T1000 (cell line): ENCODE measurements at places on chromosomes 3 and 15.

- peak; percentile 47 for DNase-seq
Observed at GRCh38 chr3:169846458-169847193, 23.1 kb downstream of the LRRC31 start.

DNA sequence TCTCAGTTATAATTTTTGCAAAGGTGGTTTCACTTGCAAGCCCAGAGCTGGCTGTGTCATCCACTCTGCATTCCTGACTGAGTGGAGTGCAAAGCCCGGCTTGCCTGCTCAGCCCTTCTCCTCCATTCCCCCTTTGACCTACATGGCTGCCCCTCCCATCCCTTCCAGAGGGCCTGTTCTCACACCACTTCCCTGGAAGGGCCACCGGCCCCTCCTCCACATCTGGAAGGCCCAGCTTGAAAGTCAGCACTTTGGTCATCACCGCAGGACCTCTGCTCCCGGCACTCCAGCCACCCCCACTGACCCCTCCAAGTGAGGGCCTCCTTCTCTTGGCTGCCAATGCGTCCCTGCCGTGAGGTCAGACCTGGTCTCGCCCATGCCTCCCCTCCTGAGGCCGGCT lies 74.1 kb upstream of the RNF7 start:
- DNase-seq, result no peak

DNA sequence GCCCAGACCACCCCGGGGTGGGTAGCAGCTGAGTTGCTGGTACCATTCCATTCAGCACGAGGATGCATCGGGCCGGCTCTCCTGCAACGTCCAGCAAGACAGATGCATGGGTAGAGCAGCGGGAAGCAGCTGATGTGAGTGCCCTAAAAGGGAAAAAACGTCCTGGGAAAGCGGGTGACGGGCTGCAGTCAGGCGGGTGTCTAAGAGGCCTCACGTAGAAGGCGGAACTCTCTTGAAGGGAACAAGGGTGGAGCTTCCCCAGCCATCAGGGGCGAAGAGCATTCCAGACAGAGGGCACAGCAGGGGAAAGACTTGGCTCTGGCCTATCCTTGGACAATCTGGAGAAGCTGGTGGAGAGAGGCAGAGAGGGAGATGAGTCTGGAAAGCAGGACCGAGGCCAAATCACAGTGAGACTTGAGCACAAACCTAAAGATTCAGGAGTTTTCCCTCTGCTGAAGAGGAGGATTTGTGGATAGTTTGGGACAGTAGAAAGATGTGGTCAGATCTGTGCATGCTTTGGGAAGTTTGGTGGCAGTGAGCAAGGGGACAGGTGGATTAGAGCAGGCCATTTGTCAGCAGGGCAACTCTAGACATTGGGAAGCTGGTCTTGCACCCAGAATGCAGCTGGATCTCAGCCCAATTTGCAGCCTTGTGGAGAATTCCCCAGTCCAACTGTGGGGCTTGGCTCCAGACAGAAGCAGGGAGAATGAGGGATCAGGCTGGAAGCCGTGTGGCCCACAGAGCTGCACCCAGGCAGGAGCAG lies 70.7 kb downstream of the SEMA5B start:
- DNase-seq, result no peak

DNA sequence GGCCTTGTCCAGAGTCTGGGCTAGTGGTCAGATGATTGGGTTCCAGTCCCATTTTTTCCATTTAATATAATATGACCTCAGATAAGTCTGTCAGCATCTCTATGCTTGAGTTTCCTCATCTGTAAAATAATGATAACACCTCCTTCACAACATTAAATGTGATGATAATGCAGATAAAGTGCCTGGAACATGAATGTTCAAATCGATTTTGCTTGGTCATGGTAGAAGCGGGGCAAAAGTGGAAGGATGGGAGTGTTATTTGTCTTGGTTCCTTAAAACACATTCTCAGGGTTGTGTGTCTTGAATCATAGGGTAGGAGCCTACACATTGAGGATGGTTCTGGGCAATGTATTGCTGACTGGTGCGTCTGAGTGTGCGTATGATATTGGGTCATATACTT lies 16.9 kb downstream of the ARIH2 start:
- no peak for DNase-seq

GRCh38 chr3:11641316-11641682 lies 2.4 kb downstream of the VGLL4 start:
- no peak for DNase-seq

- no peak for DNase-seq
Observed at GRCh38 chr3:50995085-50995824, 320.5 kb downstream of the DOCK3 start.

GRCh38 chr3:115581362-115582135 lies 41.8 kb upstream of the GAP43 start:
- DNase-seq, result peak; percentile 2

DNA sequence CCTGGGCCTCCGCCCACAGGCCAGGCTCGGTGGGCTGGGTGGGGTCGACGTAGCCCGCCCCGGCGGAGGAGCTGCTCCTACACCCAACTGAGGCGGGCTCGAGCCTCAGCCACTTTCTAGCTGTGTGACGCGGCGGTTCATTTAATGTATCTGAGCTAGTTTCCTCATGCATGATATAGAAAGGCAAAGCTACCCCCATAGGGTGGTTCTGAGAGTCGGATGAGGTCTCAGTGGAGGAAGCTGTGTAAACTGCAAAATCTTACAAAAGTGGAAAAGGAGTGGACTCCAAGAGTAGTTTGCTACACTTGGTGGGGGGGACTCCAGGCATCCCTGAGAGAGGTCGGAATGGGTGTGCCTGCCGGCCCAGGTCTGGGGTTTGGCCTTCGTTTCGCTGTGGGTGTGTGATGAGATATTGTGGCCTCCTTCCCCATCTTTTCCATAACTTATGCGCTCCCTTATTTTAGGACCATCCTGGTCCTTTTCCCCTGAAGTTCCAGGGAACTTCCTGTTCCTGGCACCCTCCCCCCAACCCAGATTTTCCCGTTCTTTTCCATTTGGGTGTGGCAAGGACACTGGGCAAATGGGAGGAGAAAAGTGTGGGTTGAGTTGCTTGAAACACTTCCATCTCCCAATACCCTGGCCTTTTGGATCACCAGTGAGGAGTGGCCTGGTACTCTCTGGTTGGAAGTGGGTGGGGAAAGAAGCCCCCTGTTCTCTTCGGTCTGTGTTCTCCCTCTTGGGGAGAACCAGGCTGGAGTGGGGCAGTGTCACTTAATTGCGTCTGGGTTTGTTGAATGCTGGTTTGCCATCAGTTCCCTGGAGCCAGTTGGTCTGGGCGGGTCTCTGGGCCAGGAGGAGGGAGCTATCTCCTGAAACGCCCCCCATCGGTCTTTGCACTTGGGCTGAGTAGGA lies 1.1 kb downstream of the PDIA5 start:
- no peak for DNase-seq

DNA sequence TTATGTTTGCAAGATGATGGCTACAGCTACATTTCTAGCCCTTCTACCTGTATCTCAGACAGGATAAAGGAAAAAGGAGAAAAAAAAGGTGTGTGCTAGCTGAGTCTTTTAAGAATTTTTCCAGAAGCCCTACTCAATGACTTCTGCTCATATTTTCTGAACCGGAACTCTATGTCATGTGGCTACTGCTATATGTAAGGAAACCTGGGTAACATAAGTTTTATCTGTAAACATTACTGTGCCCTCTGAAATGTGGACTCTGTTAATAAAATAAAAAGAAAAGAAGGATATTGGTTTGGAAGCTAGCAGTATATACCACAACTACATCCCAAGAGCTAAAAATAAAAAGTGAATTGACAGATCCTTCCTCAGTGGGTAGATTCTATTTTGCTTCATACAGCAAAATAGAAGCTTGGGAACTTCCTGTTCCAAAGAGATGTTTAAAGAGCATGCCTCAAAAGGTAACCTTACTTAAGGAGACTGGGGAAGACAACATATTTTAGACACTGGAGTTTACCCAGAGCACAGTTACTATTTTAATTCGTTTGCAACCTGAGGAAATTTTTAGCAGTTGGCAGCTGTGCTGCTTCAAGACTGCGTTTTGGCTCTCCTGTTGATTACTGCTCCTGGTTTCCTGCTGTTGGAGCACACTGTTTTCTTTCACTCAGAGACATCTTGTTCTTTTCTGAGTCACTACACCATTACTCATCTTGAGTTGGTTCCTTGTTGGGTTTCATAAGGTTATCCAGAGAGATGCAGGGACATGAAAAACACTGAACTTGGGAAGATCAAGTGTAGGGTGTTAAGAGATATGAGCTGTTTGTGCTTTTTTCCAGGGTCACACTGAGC lies 280.7 kb downstream of the NFKBIZ start:
- DNase-seq, result no peak

DNA sequence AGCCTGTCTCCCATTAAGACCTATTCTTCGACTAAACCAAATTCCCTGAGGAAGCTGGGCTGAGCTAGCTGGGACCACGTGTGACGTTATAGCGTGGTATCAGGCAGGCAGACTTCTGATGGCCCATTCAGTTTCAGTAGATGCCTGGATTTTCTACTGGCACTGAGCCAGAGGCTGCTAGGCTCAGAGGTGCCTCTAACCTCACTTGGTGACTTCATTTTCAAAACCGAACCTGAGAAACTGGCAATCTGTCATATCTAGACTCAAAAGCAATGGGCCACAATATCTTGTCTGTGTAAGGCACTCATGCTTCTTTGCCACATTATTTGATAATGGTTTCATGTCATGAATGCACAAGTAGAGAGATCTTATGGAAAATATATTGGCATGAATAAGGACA lies 352.1 kb upstream of the AZI2 start:
- no peak for DNase-seq

- no peak for DNase-seq
Observed at GRCh38 chr3:193046371-193046770, 128.7 kb upstream of the MB21D2 start.

GRCh38 chr3:64653101-64653500 lies 34.7 kb downstream of the ADAMTS9 start:
- no peak for DNase-seq

GRCh38 chr3:37876279-37876678 lies 14.6 kb downstream of the CTDSPL start:
- no peak for DNase-seq

GRCh38 chr15:85580879-85581278 lies 200.5 kb downstream of the AKAP13 start:
- no peak for DNase-seq

- DNase-seq, result no peak
Observed at GRCh38 chr3:15291589-15292541, 40.5 kb downstream of the SH3BP5 start.

- no peak for DNase-seq
Observed at GRCh38 chr3:131038326-131038725, 11.6 kb downstream of the NEK11 start.

DNA sequence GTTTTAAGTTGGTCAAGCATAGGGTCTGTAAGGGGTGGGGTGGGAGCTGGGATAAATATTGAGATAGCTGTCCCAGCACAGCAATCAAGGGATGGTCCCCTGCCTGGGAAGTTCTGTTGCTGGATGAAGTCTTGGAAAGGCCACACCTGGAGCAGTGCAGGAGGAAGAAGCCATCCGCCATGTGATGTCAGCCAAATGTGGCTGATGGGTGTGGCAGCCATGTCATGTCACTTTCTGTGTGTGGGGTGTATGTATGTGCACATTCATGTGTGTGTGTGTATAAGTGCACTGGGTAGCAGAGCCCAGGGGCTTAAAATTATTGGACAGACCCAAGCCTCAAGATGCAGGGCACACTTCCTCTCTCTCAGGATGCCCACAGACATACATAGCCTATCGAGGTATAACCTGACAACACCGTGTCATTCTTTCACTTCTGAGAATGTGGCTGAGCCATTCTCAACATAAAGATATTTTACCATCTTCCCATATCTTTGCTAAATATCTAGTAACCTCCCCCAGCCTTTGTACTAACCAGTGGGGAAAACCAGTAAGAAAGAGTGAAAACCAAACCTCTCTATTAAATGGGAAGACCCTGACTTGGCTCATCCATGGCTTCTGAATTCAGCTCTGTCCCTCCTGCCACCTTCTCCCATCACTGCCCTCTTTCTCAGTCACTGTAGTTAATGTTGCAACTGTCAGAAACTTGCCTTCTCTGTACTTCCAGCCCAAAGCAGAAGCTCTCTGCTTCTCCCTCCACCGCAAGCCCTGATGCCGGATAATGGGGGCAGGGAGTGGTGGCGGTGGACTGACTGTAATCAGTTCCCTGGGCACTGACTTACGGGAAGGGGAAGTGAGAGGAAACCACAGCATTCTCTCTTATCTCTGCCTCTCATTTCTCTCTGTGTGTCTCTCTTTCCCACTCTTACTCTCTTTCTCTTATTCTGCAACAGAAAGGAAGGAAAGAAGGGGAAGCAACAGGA lies 11.2 kb downstream of the TNFSF10 start:
- no peak for DNase-seq

GRCh38 chr3:62621176-62621575 lies 247.8 kb upstream of the FEZF2 start:
- DNase-seq, result no peak

DNA sequence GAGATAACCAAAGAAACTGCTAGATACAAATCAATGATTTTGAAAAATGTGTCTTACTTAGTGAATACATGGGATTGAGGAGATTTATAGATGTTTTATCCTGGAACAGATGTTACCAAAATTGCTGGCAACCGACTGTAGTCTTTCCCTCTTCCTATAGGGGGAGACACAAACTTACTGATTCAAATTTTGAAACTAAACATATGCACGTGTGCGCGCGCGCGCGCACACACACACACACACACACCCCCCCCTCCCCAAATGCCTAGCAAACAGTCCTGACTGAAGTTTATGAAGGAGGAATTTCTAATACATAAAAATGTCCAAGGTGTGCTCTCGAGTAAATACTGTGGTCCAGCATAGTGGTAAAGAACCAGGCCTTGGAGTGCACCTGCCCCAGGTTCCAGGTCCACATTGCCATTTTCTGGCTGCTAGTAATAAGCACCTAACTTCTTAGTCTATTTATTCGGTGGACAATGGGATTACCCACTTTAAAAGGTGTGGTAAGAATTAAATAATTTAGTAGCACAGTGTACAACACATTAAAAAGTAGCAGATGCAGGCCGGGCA lies 18.5 kb upstream of the C3orf62 start:
- DNase-seq, result no peak

DNA sequence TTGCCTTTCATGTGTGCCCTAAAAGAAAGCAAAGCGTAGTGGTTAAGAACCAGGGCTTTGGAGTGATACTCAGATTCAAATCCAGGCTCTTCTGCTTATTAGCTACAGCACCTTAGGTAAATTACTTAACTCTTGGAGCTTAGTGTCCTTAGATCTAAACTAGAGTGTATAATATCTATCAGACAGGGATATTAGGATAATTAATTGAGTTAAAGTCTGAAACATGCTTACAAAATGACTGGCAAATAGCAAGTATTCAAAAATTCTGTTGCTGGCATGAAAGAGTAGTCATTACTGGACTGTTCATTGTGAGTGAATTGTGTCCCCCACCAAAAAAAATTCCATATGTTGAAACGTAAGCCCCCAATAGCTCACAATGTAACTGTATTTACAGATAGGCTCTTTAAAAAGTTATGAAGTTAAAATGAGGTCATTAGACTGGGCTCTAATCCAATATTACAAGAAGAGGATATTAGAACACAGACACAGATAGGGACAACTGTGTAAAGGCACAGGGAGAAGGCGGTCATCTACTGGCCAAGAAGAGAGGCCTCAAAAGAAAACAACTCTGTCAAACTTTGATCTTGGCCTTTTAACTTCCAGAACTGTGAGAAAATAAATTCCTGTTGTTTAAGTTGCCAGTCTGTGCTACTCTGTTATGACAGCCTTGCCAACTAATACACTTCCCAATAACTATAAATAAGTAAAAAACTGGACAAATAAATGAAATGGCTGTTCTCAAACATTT lies 60.4 kb upstream of the LRRC3B start:
- DNase-seq, result no peak
